ENCODE measurements at places on chromosomes 2 and 18. TPM values are rescaled to one million over a fixed set of nuclear protein-coding genes. Genes with fewer than 3 reads are reported as not detected.

GRCh38 chr18:8635087-8635486 is 25.9 kb downstream of the RAB12 start:
- no peaks in the 10 kb centered on the region for H3K27me3 ChIP-seq
- H3K4me1 ChIP-seq = peaks cover 14% of the 10 kb centered on the region
- H3K36me3 ChIP-seq = peaks cover 58% of the 10 kb centered on the region
- no peak overlapping the region for H3K27ac ChIP-seq
- H3K4me3 ChIP-seq = no peak overlapping the region
- no peak for DNase-seq

- no peaks in the 10 kb centered on the region for H3K36me3 ChIP-seq
- no peak overlapping the region for H3K27ac ChIP-seq
- DNase-seq = no peak
- H3K4me3 ChIP-seq = no peak overlapping the region
- H3K27me3 ChIP-seq = no peaks in the 10 kb centered on the region
Observed at GRCh38 chr2:38515155-38516074, 87.3 kb downstream of the HNRNPLL start.

DNA sequence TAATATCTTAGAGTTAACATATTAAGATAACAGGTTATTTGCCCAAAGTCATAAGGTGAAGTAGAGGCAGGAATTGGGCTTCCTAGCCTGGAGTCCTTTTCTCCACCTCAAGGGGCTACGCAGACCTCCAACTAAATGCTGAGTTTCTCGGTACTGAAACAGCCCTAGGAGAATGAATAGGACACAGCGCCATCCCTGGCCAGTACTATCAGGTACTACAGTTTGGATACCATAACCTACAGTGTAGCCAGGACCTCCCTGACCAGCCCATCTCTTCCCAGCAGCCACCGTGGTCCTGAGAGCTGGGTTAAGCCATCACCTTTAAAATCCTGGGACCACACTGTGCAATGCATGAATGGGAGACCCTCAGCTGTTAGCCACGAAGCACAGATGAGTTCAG is 15.7 kb downstream of the CASP8 start:
- H3K27me3 ChIP-seq = no peaks in the 10 kb centered on the region
- peaks cover 72% of the 10 kb centered on the region for H3K36me3 ChIP-seq
- 0 out of 2 replicates have a peak, but pooled peaks cover 5% of the 10 kb centered on the region for H3K4me1 ChIP-seq
- H3K4me3 ChIP-seq = no peak overlapping the region

DNA sequence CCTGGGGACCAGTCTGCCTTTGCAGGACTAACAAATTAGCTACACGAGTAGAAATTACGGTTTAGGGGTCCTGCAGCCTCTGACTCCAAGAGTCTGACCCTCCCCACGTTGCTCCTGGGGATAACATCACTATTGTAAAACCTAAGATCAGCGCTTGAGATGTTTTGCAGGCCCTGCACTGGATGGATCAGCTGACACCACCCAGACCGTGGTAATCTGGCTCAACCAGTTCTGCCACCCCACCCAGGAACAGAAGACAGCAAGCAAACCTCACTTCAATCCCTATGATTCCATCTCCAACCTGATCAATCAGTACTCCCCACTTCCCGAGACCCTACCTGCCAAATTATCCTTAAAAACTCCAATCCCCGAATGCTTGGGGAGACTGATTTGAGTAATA is 31.7 kb downstream of the NGEF start:
- no peak overlapping the region for H3K4me3 ChIP-seq
- no peaks in the 10 kb centered on the region for H3K27me3 ChIP-seq
- H3K4me1 ChIP-seq = no peaks in the 10 kb centered on the region
- peaks cover 3% of the 10 kb centered on the region for H3K36me3 ChIP-seq
- H3K27ac ChIP-seq = no peak overlapping the region

Gene ANKRD53
- not detected for total RNA-seq

Gene TBR1
- not detected for total RNA-seq

Gene FRZB
- 0.04 TPM for total RNA-seq

Gene IL37
- not detected for total RNA-seq

Gene RAB17
- 70.0 TPM for total RNA-seq

Gene GKN1
- not detected for total RNA-seq

Gene CAPN13
- total RNA-seq = not detected

Gene WNT10A
- total RNA-seq = not detected

Gene AFF3
- total RNA-seq = not detected

Gene SERPINB12
- total RNA-seq = not detected
